ENCODE measurements at places on chromosomes 11 and 22.

DNA sequence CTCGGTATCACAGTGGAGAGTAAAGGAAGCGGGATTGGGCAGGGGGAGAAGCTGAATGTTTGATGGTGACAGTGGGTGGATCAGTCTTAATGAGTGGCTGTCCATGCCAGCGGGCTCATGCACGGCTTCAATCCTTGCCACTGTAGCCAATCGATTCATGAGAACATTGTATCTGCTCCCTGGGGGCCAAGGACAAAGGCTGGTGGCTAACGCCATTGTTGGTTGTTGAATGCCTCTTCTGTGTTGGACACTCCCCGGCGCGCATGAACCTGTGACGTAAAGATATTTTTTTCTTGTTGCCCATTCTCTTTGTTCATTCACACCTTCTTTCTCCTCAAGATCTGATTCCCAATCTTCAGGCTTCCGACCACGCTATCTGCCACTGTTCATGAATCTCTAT lies 20.9 kb upstream of the ATXN10 start:
- DNase-seq = no peak

- no peak for DNase-seq
Observed at GRCh38 chr11:128653801-128654231, 40.1 kb upstream of the FLI1 start.

DNA sequence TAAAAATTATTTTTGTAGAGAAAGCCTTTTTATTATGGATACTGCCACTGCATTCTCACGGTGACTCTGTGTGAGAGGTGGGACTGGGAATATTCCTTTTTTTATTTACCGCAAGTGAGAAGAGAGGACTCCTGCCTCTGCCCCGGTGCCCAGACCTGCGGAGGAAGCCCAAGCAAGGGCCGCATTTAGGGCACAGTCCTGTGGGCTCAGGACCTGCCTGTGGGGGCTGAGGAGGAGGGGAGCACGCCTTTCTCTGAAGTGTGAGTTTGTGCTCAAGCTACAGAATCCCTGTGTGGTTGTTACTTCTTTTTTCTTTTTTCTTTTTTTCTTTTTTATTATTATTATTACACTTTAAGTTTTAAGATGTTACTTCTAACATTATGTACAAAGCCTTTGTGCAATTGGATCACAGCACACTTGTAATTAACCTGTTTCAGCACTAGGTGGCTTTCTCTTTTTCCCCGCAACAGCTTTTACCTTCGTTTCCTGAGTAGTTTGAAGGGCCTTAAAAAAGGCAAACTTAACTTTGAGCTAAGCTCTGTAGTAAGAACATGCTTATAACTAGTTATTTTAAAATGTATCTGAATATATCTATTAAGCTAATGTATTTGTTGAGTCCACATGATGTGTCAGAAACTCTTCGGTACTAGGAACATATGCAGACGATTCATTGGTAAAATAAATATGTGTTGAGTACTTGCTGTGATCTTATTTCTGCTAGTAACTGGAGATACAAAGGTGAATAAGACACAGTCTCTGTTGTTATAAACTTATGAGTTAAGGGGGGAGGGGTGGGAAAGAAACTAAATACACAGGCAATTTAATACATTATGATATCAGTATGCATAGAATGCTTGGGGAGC lies 18.3 kb downstream of the AMOTL1 start:
- peak; percentile 50 for DNase-seq

DNA sequence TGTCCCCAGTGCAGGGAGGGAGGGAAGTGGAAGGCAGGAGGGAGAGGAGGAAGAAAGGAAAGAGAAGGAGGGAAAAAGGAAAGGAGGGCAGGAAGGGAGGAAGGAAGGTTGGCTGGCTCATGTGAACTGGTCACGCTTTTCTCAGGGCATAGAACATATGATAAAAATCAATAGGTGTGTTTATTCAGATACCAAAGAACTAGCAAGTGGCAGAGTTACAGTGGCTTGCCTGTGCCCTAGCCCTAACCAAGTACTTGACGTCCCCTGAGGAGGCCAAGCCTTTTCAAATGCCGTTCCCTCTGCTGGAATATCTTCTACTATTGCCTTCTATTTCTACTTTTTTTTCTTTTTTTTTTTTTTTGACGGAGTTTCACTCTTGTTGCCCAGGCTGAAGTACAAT lies 33.5 kb downstream of the CHRDL2 start:
- DNase-seq = no peak

DNA sequence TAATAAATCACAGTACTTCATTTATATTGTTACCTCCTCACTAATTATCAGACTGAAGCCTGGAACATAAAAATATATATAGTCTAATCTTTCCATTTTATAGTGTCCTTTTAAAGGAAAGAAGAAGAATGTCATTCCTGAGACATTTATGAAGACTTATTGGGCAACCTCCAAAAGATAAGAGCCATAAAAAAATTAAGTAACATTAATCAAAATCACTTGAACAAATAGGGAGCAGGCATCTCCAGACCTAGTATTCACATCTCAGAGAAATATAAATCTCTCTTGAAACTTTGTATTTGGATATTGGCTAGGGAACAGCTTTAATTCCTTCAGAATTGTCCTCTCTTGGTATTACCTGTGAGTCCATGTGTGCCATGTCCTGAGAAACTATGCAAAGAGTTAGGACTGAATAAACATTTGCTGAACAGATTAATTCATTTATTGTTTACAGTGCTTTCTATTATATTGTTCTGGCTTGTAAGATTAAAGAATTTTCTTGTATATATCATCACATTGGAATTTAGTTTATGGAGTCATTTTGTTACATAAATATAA lies 530.5 kb upstream of the LRRC4C start:
- no peak for DNase-seq

DNA sequence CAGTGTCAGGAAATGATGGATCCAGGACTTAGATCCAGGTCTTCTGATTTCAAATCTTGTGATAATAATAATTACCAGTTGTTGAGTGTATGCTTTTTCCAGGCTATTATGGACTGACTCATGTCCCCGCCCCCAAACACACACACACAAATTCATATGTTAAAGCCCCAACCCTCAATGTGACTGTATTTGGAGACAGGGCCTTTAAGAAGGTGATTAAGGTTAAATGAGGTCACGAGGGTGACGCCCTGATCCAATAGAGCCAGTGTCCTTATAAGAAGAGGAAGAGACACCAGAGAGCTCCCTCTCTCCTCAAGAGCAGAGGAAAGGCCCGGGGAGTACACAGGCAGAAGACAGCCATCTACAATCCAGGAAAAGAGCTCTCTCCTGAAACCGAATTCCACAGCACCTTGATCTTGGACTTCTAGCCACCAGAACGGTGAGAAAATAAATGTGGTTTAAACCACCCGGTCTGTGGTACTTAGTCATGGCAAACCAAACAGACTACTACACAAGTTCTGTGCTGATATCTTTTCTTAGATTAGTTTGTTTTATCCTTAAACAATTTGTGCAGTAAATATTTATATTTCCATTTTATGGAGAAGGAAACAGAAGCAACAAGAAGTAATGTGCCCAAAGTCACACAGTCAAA lies 8.2 kb downstream of the TMPRSS5 start:
- DNase-seq = no peak

DNA sequence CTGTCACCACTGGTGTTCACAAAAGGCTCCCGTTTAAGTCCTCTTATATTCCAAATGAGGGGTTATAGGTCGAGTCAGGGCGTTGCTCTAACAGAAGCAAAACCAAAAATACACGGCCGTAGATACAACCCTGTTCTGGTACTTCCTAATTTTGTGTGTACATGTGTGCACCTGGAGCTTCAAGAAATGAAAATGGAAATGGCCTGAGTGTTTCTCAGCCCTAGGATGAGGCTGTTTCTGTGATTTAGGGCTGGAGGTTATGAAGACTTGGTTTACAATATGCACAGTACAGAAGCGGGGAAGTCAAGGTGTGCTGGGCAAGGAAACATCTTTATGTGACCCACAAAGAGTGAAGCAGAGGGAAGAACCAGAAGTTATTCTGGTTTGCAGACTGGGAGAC lies 110.4 kb upstream of the OR4B1 start:
- no peak for DNase-seq

DNA sequence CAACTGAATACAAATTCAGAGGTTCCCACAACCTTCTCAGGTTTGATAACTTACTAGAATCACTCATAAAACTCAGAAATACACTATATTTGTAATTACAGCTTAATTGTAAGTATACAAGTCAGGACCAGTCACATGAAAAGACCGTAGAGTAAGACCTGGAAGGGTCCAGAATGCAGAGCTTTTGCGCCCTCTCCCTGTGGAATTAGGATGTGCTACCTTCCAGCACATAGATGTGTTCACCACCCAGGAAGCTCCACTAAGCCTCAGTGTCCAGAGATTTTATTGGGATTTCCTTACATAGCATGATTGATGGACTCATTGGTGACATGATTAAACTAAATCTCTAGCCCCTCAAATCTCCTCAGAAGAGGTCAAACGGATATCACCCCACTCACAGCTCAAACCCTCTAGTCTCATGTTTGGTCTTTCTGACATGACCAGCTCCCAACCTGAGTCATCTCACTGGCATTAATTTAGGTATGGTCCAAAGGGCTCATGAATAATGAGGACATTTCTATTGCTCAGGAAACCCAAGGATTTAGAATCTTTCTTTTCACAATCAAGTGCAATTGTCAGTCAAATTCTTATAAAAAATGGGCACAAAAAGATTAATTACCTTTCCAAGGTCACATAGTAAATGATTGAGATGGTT lies 77.2 kb upstream of the UBASH3B start:
- DNase-seq = no peak

DNA sequence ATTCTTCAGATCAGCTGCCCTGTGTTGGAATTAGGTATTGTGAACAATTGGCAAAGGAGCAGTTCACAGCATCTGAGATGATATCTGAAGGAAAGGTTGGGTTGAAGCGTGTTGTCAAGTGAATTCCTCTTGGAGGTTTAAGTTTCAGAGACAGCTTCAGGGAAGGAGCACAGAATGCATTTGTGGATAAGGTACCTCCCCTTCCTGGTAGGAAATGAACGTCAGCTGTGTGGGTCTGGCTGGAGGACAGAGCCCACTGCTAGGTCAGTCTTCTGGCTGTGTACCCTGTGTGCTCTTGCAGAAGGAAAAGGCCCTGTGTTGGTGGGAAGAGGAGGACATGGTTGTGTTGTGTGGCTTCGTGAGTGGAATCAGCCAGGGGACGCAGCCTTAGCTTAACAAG lies 88.1 kb upstream of the GAL start:
- DNase-seq = no peak

DNA sequence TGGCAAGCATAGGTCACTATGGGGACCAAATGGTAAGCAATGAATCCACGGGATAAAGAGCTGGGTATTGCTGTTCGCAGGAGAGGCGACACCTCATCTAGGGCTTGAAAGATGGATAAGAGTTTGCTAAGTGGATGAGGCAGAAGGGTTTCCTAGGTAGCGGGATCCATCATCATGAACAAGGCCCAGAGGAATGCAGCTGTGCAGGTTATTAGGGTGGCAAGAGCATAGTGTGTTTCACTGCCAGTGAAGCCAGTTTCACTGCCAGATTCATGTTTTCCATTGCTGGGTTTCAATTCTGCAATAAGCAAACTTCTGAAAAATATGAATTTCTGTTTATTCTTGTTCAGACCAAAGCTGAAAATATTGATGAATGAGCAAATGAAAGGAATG lies 27.2 kb downstream of the WEE1 start:
- no peak for DNase-seq

DNA sequence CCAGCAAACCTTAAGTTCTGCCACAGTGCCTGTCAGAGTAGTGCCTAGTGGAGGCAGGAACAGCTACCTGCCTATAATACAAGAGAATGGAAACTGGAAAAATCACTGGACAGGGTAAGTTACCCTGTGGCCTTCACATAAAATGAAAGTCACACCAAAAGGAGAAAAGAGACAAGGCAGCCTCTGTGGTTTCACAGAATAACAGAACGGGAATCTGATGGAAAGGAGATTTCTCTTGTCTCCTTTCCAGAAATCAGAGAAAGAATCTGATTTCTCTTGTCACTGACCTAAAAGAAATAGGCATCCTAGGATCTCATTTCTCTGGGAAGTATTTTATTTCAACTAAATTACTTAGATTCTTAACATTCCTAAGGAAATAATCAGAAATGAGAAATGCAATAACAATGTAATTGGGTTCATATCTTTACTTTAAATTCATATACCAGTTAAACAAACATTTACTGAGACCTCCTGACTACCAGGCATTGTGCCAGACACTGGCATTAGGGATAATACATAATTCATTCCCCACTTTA lies 41.6 kb downstream of the PRCP start:
- no peak for DNase-seq

- DNase-seq = peak; percentile 77
Observed at GRCh38 chr22:29457730-29458129, 19.3 kb downstream of the RFPL1 start.

GRCh38 chr22:43060183-43060582 lies 29.0 kb downstream of the TTLL1 start:
- DNase-seq = peak; percentile 52

GRCh38 chr22:24444251-24444650 lies 16.9 kb downstream of the ADORA2A start:
- no peak for DNase-seq

GRCh38 chr22:46996595-46997310 lies 234.3 kb downstream of the TBC1D22A start:
- no peak for DNase-seq

DNA sequence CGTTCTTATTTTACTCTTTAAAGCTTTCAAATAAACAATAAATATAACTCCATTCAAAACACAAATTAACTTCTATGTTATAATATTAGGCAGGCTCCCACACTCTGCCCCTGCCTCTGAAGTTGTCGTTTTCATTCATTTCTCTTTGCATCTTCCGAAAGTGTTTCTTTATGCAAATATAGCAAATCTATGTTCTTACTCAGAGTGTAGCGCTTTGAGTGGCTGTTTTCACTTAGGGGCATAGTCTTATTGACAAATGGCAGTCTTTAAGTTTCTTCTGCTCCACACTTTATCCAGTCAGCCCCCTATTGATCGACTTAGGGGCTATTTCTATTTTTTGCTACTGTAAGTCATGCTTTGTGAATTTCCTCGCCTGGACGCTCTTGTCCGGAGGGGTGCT lies 45.3 kb upstream of the RTL6 start:
- DNase-seq = peak; percentile 53

DNA sequence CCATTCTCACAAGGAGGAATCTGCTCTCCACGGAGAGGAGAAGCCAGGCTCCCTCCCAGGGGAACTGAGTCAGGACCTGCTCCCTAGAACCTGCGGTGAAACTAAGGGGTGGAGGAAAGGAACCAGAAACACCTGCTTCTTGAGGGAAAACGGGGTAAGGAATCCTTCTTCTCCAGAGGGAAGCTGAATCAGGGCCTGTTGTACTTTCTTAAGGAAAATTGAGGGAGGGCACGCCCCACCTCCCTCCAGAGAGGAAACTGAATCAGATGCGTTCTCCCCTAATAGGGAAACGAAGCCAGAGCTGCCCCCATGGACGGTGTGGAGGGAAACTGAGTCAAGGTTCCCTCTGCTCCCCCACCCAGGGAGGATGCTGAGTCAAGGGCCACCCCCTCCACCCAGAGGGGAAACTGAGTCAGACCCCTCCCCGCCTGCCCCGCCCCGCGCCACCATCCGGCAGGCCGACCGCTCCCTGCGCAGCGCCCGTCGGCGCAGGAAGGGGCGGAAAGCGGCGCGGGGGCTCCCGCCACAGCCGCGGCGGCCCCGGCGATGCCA lies 393 bp downstream of the RELA start:
- no peak for DNase-seq

GRCh38 chr11:106748059-106748458 lies 270.2 kb downstream of the GUCY1A2 start:
- DNase-seq = no peak

- no peak for DNase-seq
Observed at GRCh38 chr11:92826136-92826535, 143.3 kb upstream of the MTNR1B start.
